ENCODE measurements at places on chromosomes 13 and 19. TPM values are rescaled to one million over a fixed set of nuclear protein-coding genes. Genes with fewer than 3 reads are reported as not detected.

Gene ZFR2
- total RNA-seq = not detected

Gene TSHZ3
- 2.4 TPM for total RNA-seq

Gene LRG1
- total RNA-seq = 0.12 TPM

Gene PROZ
- total RNA-seq = not detected

Gene FOXA3
- total RNA-seq = 0.95 TPM

Gene MBD3L5
- not detected for total RNA-seq

Gene ZIC2
- total RNA-seq = 5.2 TPM

Gene REEP6
- 5.8 TPM for total RNA-seq

Gene PLK5
- not detected for total RNA-seq

Gene PLA2G4C
- 8.5 TPM for total RNA-seq

Gene HS6ST3
- total RNA-seq = not detected

Gene CNN1
- 0.77 TPM for total RNA-seq

Gene LRRC25
- not detected for total RNA-seq

Gene FGF21
- total RNA-seq = not detected

Gene CGB5
- total RNA-seq = 0.85 TPM

Gene ZNF358
- 17.2 TPM for total RNA-seq

Gene ZNF772
- 1.4 TPM for total RNA-seq

Gene ZNF100
- total RNA-seq = not detected

Gene LGALS4
- total RNA-seq = 0.74 TPM

Gene VSTM2B
- total RNA-seq = not detected

Gene CEACAM3
- total RNA-seq = not detected

Gene ERF
- 124 TPM for total RNA-seq

Gene LRRC8E
- 6.4 TPM for total RNA-seq

Gene CYP4F12
- total RNA-seq = 2.0 TPM

Gene COX7A1
- not detected for total RNA-seq

Gene LYPD5
- total RNA-seq = 0.20 TPM

Gene ZNF823
- 3.0 TPM for total RNA-seq

Gene GIPR
- 3.5 TPM for total RNA-seq

Gene SIAH3
- total RNA-seq = 0.01 TPM

Gene CRB3
- 5.0 TPM for total RNA-seq

Gene ARHGAP35
- 29.5 TPM for total RNA-seq

Gene EFNA2
- total RNA-seq = 2.4 TPM

Gene NBEA
- 1.9 TPM for total RNA-seq

Gene TEX29
- total RNA-seq = not detected

Gene KLHL1
- not detected for total RNA-seq

Gene ZNF649
- 0.15 TPM for total RNA-seq

Gene SYNE4
- 0.28 TPM for total RNA-seq

Gene GAPDHS
- total RNA-seq = not detected

Gene CNOT3
- 57.5 TPM for total RNA-seq

All from A549 treated with Mapracorat at 1 μM for 4 hours (cell line).